Amniotic epithelial cell (primary cell): ENCODE measurements at places on chromosomes 2 and 18.

- DNase-seq: no peak
These were observed 7.6 kb upstream of the MGAT5 start for GRCh38 chr2:134246154-134246874.

- DNase-seq: peak; percentile 61
These were observed 3.1 kb upstream of the FAM171B start for GRCh38 chr2:186690786-186691185.

- DNase-seq: no peak
These were observed 56.9 kb downstream of the SMAD7 start for GRCh38 chr18:48893608-48894600.

DNA sequence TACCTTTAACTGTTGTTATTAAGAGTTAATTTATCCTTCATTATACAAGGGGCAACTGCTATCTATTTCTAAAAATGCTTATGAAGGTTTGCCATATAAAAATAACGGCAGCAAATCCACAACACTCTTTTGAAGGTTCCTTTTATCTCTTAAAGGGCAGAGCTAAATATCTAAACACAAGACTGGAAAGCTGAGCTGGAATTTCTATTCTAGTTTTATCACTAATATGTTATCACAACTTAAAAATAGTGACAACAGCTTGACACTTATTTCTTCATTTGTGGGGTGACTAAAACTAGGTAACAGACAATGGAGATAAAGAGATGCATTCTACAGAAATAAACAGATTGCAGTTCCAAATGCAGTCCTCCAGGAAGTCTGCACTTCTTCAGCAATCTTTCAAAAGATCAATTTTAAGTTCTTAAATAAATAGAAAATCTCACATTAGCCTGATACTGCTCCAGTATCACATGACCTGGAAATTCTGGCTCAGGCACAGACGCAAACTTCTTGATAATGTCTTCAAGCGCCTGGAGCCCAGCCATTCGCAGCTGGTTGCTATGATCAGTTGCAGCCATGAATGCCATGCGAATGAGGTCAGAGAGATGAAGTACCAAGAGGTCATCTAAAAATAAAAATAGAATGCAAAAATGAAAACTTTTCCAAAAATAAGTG, 54.0 kb upstream of the STRN start:
- DNase-seq: peak; percentile 89

- DNase-seq: no peak
These were observed 20.0 kb downstream of the KCNIP3 start for GRCh38 chr2:95317123-95317500.

- no peak for DNase-seq
These were observed 61.2 kb upstream of the LRRTM1 start for GRCh38 chr2:80365762-80366161.

DNA sequence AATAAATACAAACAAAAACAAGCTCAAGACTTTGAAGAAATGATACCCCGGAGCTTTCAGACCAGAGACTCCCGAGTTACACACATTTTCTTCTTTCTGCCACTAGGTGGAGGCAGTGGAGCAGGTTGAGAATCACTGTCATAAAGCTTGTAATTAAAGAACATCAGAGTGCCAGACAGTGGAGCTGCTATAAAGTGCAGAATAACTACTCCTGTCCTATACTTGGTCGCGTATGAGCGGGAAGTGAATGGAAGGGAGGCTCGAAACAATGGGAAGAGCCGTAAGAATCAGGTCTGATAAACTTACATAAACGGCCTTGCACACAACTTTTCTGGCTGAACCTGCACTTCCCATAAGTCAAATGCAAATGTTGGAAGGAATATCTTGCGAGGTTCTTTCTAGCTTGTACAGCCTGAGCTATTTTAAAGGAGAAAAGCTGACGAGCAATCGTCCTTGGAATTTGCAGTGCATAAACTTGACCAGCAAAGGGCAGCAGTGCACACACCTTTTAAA, 189.0 kb downstream of the RPIA start:
- DNase-seq: peak; percentile 41

GRCh38 chr18:5420906-5421305, 122.9 kb downstream of the EPB41L3 start:
- DNase-seq: no peak

DNA sequence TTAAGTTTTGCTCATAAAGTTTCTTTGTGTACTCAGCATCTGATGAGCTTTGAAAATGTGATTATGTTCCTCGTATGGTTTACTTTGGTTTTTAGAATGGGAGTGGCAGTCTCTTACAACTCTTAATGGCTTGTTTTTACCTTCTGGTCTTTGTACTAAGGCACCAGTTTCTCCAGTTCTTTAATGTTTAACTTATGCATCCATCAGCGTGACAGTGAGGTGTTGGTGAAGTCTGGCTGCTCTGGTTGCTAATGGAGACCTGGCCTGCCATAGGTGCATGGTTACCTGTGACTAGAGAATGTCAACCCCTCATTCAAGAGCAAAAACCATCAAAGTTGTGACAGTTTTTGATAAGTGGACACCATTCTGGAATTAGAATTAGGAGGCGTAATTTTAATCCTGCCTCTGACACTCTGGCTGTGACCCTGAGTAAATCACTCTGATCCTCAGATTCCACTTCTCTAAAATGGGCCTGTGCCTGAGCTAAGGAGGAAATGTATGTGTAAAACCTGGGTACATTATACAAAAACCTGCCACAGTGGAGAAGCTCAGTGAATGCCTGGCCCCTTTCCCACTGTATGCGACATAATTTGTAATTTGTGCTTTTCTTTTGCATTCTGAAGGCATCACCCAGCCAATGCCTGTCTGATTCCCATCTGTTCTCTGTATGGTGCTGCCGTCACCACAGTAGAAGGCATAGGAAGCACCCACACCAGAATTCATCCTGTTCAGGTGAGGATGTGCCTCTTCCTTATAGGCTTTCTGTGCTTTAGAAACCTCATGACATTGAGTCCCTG, 11.2 kb downstream of the AOX1 start:
- DNase-seq: no peak
